NCI-H460 (cell line): ENCODE measurements at places on chromosomes 6 and 20.
A peak's percentile ranks its signal among the peaks of the same experiment; 100 is the strongest.

DNA sequence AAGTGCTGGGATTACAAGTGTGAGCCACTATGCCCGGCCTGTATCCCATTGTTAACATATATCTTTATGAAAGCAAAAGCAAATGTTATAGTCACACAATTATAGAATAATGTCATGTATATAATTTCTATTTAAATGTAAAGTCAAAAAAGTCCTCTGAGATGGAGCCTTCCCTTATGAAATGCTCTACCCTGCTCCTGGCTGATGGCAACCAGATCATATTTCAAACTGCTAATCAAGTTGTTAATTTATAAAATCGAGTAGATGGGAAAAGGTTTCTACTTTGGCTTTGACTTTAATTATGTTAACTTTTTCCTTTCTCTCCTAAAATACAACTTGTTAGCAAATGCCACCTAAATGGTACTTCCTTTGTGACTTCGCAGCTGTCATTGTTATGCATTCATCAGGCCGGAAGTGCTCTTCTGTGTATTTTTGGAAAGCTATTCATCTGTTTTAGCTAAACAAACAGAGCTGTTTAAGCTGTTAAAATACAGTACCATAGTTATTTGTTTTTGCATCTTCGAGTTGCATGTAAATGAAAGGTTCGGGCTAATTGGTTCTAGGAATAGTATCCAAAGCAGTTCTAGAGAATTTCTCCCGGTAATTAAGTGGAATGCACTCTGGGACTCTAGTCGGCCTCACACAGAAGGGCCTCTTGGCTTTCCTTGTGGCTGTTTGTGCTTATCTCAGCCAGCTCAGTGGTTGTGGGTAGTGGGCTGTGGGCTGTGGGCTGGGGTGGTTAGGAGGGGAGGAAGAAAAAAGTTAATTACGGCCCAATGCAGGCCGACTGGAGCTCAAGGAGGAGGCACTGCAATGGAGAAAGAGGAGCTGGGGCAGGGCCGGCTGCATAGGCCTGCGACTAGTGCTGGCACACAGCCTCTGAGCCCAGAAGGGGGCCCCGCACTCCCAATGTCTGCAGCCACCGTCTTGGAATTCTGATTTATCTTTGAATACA, 34.8 kb downstream of the SLC35D3 start:
- no peak for DNase-seq

GRCh38 chr20:59945731-59946130, 5.5 kb downstream of the FAM217B start:
- DNase-seq: no peak

DNA sequence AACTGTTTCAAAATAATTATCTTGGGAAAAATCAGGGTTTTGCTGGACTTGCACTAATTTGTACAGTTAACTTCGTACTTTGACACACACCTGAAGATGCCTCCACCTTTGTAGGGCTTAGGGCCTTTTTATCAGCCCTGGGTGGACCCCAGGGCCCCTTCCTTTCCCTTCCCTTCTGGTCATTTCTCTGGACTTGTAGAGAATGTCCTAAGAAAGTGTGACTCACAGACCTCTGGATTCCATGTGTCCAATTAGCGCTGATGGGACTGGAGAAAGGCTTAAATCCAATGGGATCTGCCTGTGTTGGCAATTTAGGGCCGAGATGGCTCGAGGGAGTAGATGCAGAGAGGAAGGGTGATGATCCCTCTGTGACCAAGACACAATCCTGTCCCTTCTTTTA, 9.3 kb downstream of the TRIM15 start:
- no peak for DNase-seq

- no peak for DNase-seq
These were observed 322.1 kb upstream of the NT5E start for GRCh38 chr6:85127696-85128243.

DNA sequence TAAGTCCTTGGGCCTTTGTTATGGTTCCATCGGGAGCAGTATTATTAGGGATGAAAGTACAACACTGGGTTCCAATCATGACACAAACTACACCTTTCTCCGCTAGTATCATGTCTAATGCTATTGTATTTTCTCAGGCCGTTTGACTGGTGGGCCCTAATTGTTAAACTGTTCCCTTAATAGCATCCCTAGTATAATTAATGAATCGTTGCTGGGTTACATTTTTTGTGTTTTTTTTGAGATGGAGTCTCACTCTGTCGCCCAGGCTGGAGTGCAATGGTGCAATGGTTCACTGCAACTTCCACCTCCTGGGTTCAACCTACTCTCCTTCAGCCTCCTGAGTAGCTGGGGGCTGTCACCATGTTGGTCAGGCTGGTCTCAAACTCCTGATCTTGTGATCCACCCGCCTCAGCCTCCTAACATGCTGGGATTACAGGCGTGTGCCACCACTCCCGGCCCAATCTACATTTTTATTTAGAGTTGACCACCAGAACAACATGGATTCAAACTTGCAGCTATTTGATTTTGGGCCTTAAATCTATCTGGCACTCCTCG, 4.1 kb upstream of the ZNFX1 start:
- no peak for DNase-seq

GRCh38 chr6:86477500-86478148, 459.7 kb upstream of the HTR1E start:
- DNase-seq: no peak

DNA sequence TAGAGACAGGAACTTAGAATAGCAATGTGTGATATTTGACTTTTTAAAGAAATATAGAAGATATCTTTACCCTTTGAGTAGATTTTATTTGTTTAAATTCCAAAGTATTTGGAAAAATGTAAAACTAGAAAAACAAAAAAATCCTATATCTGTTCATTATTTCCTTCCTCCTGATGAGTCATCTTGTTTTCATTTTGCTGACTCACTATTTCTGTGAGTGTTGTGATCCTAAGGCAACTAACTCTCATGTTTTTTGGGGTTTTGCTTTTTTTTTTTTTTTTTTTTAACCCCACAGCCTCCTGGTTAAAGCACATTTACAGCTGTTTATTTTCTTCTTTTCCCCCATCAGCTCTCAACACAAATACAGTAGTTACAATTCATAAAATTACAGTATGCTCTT, 37.8 kb upstream of the THEMIS start:
- DNase-seq: peak; percentile 22

GRCh38 chr6:30195951-30196350, 17.3 kb downstream of the TRIM26 start:
- no peak for DNase-seq

DNA sequence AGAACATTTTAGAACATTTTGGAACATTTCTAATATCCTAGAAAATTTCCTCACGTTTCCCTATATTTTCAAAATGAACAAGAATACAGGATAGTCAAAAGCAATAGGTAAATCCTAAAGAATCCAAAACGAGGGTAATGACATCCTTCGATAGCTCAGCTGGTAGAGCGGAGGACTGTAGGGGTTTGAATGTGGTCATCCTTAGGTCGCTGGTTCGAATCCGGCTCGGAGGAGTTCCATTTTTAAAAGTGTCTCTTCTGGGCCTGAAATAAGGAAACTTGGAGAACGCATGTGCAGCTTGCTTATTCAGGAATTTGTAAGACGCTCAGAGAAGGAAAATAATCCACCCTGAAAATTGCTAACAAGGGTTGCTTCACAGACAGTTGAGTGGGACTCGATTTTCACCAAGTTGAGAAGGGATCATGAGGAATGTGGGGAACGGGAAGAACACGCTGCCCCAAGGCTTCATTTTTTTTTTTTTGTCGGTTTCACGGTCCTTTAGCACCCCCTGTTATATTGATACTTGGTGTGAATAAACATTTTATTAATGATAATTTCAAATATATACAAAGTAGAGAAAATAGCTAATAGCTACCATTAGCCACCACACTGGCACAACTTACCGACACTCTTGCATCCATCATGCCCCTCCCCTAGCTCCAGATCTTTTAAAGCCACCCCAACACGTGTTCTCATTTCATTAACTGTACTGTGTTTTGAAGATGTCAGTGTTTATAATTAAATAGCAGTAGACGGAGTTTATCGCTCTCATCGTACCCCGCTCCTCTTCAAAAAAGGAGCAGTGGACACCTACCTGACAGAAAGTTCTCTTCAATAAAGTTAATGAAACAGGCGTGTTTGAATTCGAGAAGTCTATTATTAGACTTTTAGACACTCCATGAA, 1.8 kb upstream of the ABT1 start:
- DNase-seq: peak; percentile 74

DNA sequence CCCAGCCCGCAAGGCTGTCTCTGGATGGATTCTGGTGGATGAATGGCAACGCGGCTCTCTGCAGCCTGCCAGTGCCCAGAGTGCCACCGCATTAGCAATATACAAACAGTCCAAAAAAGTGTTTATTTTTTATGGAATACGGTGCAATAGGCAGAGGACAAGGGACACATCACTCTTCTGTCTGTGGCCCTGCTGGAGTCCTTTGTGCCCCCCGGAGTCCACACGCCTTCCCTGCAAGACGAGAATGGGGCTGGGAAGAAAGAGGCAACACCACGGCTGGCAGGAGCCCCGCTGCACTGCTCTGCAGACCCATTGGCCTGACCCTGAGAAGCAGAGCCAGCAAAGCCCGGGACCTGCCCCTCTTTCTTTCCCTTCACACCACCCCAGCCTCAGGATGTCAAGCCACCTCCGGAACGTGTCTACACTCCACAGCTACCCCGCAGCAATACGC, 196.3 kb downstream of the SYNDIG1 start:
- no peak for DNase-seq

DNA sequence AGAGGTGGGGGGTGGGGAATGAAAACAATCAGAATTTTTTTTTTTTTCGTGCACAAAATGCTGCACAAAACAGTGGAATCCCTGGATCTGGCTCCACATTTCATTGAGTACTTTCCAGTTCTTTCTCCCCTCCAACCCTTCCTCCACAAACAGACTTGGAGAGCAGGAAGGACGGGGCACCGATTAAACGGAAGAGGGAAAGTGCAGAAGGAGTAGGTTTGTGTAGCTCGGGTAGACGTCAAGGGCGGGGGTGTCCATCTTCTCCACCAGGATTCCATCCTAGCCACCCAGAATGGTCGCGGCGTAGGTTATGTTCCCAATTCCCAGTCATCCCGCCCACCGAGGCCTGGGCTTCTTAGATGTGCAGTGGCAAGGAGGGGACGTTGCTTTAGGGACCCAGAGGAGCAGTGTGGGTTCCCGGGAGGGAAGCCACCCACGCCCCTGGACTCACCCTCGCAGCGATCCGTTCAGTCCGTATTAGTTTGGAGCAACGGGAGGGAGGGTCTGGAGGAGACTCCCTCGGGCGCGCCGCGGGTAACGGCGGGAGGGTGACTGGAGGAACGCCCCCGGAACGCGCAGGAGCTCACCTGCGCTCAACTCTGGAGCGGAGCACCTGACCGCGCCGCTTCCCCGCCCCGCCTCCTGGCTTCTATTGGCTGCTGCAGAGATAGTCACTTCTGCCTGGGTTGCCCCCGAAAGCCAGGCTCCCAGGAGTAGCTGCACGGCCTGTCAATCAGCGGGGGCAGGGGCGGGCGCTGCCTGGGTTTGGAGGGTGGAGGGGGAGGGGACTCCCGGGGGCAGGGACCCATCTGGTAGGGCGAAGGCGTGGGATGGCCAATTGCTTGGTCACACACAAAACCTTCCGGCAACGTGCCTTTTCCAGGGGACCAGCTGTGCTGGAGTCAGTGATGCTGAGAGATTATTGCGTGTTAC, at the start of gene ENPP5:
TSS of gene ENPP5 (minus strand) at position 624 of the 933 bp plus-strand sequence. CDS start 2,718 bp downstream, outside the sequence.
- no peak for DNase-seq

DNA sequence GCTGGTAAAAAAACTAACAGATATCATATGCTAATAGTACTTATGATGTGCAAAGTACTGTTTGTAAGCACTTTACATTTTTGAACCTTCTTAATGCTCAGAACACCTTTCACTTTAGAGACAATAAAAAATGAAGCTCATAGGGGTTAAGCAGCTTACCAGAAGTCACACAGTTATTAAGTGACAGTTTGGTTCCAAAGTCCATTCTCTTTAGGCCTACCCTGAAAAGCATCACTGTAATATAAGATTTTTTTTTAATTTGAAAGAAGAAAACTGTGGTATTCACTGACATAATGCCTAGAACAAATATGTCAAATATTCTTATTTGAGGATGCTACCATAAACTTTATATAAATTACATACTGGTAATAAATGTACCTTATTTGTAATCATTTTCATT, 127.6 kb upstream of the RUNX2 start:
- DNase-seq: no peak

GRCh38 chr20:33014336-33015113, 7.0 kb downstream of the BPIFB2 start:
- no peak for DNase-seq

- DNase-seq: no peak
These were observed 174.0 kb downstream of the AIG1 start for GRCh38 chr6:143234734-143235133.

- no peak for DNase-seq
These were observed 266.4 kb downstream of the SAMD5 start for GRCh38 chr6:147774856-147775255.

- DNase-seq: peak; percentile 54
These were observed 71.4 kb upstream of the TULP1 start for GRCh38 chr6:35583893-35584688.

GRCh38 chr20:17854307-17854903, 114.2 kb downstream of the SNX5 start:
- DNase-seq: no peak

- DNase-seq: no peak
These were observed 18.8 kb downstream of the CFAP61 start for GRCh38 chr20:20070871-20071726.

- peak; percentile 30 for DNase-seq
These were observed 4.9 kb downstream of the TBXT start for GRCh38 chr6:166162599-166163342.

GRCh38 chr20:62935204-62935967, 2.6 kb upstream of the GID8 start:
- DNase-seq: no peak

GRCh38 chr6:30726506-30727413, 6.6 kb downstream of the TUBB start:
- DNase-seq: no peak

DNA sequence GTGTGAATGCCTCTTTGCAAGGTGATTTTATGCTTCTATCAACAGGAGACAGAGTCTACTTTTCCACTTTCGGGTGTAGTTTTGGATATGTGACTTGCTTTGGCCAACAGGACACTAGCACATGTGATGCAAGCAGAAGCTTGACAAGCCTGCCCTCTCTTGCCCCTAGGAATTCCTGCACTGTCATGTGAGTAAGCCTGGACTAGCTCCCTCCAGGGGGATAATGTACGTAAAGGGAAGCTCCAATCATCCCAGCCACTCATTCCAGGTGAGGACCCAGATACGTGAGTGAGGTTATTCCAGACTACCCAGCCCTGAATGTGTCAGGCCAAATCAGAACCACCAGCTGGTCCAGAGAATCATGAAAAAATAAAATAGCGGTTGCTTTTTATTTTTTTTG, 33.3 kb downstream of the BEND3 start:
- no peak for DNase-seq

GRCh38 chr6:30329331-30329730, 2.6 kb downstream of the TRIM39 start:
- no peak for DNase-seq
